Dermis microvascular lymphatic vessel endothelial cell (primary cell): ENCODE measurements at places on chromosomes 6 and 20. TPM values are rescaled to one million over a fixed set of nuclear protein-coding genes. Genes with fewer than 3 reads are reported as not detected.
A peak's percentile ranks its signal among the peaks of the same experiment; 100 is the strongest.

DNA sequence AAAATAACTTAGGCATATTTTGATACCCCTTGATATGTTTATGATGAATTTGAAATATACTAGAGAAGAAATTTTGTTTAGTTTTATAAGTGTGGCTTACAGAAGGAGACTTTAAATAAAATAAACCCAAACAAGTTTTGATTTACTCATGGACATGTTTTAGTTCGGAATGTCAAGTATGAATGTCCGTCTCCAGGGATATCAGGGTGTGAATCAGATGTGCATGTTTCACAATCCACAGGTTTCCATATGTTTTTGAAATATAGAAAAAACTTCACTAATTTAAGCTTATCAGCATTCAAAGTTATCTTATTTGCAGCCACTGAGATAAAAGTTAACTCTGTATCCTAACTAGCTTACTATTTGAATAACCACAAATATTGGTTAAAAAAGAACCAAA lies 51.5 kb downstream of the PLCB1 start:
- no peak for DNase-seq

DNA sequence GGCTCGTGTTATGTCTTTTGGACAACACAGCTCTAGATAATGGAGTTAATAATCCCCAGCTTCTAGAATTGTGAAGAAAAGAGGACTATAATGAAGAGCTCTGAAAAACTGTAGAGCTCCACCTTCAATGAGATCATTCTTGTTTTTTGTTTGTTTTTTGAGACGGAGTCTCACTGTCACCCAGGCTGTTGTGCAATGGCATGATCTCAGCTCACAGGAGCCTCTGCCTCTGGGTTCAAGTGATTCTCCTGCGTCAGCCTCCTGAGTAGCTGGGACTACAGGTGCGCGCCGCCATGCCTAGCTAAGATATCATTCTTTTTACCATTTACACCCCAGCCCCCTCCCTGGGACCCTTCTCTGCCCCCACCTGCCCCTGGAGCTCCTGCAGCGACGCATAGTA lies 36.6 kb downstream of the ERGIC3 start:
- no peak for DNase-seq

The STX16 gene
- total RNA-seq = 19.1 and 27.2 TPM in 2 replicates

GRCh38 chr20:48538058-48538825 lies 289.6 kb downstream of the PREX1 start:
- no peak for DNase-seq

The ZBTB12 gene
- 2.2 and 3.0 TPM in 2 replicates for total RNA-seq

- DNase-seq = no peak
These were observed 52.4 kb upstream of the MRPS10 start for GRCh38 chr6:42269974-42270510.

- DNase-seq = no peak
These were observed 67.8 kb upstream of the EDN3 start for GRCh38 chr20:59232618-59233017.

GRCh38 chr6:44452725-44453124 lies 65.2 kb downstream of the CDC5L start:
- peak; percentile 65 for DNase-seq

DNA sequence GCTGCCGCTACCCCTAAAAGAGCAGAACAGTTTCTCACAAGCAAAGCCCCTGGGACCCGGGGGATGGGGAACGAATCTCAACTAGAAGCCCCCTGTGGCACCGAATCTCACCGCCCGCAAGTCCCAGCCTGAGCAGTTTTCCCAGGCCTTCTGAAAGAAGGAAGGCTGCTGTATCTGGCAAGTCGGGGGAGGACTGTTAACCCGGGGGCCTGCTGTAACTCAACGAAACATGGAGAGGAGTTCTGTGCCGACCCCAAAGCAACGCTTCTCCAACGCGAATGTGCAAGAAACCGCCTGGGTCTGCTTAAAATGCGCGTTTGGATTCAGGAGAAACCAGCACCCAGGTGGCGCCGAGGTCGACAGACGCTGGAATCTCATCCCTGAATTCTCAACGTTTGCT lies 34.2 kb downstream of the DLL1 start:
- DNase-seq = no peak

- DNase-seq = no peak
These were observed 41.2 kb downstream of the TMEM200A start for GRCh38 chr6:130407032-130407431.

GRCh38 chr6:121158438-121158837 lies 175.8 kb downstream of the TBC1D32 start:
- no peak for DNase-seq

The GPX5 gene
- total RNA-seq = not detected in 2 replicates

DNA sequence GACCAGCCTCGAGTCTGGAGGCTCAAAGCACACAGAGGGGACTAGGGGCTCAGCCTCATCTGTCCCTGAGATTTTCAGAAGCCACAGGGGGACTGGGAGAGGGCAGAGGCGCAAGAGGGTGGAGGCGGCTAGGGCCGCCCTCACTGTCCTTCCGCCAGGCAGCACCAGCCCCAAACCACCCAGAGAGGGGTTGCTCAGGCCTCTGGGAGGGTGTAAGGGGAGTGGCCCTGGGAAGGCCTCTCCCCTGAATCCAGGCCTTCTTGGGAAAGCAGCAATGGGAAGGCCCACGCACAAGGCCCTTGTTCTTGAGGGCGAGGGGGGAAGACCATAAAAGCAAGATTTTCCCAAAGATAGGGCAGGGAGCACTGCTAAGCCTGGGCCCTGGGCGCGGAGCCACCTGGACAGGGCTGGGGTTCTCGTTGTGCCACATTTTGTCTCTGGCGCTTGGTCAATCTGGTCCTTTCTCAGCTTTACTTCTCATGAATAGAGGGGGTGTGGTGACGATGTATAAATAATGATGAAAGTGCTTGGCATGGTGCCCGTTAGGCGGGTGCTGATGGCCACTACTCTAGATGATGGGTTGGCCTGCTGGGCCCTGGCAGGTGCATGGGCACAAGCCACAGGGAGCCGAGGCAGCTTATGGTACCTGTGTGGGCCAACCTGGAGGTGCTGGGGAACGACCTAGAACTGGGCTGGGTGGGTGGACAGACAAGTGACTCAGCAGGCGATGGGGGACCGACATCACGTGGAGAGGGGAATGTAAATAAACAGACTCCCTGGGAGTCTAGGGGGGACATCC lies 4.8 kb downstream of the SAMD10 start:
- no peak for DNase-seq

GRCh38 chr6:410555-411395 lies 19.2 kb downstream of the IRF4 start:
- DNase-seq = no peak

DNA sequence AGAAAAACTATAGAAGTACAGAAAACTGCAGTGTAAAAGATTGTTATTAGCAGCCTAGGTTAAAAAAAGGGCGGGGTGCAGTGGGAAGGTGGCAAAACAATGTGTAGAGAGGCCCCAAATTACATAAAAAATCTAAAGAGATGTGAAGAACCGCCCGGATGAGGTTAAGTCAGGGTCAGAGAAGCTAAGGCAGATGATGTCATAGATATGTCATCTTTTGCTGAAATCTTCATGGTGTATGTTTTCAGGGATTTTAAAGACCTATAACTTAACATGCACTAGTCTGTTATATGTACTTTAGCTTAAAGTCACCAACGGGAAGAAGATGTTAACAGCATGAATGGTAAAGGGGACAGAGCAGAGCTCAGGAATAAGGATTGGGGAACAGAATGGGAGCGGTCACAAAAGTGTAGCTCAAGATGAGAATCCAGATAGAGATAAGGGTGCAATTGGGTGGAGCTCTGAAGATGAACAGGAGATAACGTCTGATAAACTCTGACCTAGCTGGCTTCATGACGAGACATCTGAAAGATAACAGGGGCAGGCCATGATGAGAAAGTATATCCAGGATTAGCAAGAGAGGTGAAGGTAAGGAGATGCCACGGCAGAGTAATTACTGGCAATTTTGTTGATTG lies 83.4 kb downstream of the TFAP2A start:
- no peak for DNase-seq

- no peak for DNase-seq
These were observed 2.5 kb downstream of the SCRT2 start for GRCh38 chr20:672963-673602.

DNA sequence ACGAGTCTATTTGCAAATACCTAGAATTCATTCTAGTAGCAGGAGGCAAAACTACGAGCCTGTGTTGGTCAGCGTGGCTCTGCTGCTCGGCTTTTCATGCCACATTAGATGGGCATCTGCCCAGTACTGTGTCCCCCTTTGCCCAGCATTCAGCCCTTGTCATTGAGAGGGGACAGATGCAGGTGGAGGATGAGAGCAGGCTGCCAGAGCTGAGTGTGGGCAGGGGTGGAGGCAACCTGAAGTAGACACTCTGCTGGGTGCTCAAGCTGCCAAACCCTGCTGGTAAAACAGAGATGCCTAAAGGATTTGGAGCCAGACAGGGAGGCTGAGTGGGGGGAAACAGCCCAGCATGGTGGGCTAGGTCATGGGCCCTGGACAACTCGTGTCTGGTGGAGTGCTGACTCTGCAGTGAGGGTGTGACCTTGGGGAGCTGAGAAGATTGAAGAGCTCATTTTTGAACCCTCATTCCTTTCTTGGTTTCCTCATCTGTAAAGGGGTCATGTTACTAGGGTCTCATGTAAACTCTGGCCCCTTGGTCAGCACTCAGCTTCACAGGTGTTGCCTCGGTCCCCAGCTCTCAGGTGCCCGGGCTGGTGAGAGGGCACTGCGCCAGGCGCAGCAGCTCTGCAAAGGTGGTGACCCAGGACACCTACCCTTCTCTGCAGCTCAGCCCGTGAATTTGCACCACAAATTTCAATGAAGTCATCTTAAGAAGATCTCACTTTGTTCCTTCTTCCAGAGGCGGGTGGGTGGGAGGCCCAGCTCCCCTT lies 64.2 kb upstream of the BHLHE23 start:
- DNase-seq = no peak

The OPRL1 gene
- total RNA-seq = 2.3 and 2.7 TPM in 2 replicates

The PRR18 gene
- not detected in 2 replicates for total RNA-seq

DNA sequence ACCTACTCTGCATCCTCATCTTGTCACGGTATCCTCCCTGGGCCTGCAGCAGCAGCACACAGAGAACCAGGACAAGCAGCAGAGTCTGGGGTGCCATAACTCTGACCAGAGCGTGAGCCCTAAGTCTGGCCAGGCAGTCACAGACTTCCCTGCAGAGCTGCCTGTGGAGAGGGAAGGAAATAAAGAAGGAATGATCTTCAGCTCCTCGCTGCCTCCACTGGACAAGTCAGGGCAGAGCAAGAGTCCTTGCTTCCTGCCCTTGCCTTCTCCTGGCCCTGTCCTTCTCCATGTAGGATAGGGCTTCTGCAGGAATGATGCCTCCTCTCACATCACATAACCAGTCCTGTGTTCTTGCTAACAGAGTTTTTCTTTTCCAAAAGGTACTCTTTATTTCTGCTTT lies 15.9 kb upstream of the WFDC11 start:
- no peak for DNase-seq

GRCh38 chr6:77461796-77462195 lies 1.5 kb downstream of the HTR1B start:
- peak; percentile 14 for DNase-seq

The PHACTR1 gene
- total RNA-seq = 1.0 and 1.1 TPM in 2 replicates

The BPIFA2 gene
- total RNA-seq = not detected in 2 replicates
